CD8-positive, alpha-beta T cell (primary cell): ENCODE measurements at places on chromosomes 3 and 15.

GRCh38 chr3:36918050-36918449 lies 26.8 kb downstream of the TRANK1 start:
- no peak for DNase-seq

- DNase-seq = no peak
Observed at GRCh38 chr3:104556372-104557078, 810.2 kb upstream of the ALCAM start.

DNA sequence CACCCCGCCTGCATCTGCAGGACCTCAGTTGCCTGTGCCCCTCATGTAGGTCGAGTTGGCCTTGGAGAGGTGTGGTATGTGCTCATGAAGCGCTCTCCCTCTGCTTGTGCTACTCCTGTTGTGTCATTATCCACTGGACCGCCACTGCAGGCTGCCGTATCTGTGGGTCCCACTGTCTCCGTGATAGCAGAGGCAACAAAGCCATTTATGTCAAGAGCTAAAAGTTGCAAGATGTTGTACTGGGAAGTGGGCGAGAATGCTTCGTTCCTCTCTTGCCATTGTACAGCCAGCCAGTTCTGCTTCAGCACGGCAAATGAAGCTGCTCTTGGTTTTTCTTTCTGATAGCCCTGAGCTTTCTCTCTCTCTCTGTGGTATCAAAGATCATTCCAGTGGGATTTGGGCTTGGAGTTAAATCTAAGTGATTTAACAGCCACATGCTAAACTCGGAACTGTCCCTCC lies 89.0 kb downstream of the TMEM212 start:
- DNase-seq = no peak

- DNase-seq = no peak
Observed at GRCh38 chr3:159947220-159947619, 41.4 kb upstream of the IL12A start.

DNA sequence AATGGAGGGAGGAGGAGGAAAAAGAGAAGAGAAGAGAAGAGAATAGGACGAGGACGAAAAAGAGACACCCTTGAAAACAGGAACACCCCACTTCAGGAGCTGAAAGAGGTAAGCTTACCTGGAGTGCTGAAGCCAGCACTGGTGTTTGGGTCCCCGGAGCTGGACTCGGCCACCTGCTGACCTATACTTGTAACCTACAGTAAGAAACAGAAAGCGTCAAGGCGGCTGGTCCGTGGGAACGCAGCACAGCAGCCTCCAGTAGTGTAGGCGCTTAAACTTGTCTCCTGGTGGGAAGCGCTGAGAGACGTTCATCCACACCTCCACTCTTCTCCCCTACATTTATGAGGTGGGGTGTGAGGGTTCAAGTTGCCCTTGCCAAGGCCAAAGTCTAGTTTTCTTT lies 141.0 kb downstream of the NSMCE3 start:
- DNase-seq = no peak

- no peak for DNase-seq
Observed at GRCh38 chr3:184015381-184016019, 2.2 kb downstream of the ABCC5 start.

DNA sequence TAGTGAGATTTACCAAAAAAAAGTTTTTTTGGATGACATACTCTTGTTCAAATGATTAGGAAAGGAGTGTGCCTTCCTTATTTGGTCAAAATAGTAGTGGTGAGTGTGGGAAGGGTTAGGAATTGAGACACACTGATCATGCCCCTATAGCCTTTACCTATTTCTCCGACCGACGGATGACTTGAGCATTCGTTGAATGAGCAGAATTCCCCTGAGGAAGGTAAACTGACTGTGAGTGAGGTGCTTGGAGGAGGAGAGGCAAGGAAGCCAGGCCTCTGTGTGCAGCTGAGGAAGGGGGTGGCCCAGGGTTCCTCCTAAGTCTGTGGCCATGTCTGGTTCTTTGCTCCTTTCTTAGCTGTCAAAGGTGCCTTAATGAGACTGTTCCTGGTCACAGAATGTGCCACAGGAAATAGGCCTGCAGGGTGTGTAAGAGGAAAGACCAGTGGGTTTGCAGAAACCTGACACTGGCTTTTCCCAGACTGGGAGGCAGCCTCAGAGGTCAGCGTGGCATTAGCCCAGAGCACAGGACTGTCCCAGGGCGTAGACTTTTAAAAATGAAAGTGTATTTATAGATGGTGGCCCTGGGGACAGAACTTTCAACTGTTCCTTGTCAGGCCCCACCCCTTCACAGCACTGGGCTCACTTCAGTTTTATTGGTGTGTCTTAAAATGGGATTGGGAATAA lies 307.7 kb upstream of the C2CD4B start:
- no peak for DNase-seq

GRCh38 chr15:95259965-95260364 lies 1028.6 kb downstream of the MCTP2 start:
- no peak for DNase-seq
